Activated CD4-positive, CD25-positive, alpha-beta regulatory T cell (primary cell): ENCODE measurements at places on chromosomes 2 and 18.

- no peak for DNase-seq
These were observed 226.5 kb upstream of the MMADHC start for GRCh38 chr2:149814049-149814448.

DNA sequence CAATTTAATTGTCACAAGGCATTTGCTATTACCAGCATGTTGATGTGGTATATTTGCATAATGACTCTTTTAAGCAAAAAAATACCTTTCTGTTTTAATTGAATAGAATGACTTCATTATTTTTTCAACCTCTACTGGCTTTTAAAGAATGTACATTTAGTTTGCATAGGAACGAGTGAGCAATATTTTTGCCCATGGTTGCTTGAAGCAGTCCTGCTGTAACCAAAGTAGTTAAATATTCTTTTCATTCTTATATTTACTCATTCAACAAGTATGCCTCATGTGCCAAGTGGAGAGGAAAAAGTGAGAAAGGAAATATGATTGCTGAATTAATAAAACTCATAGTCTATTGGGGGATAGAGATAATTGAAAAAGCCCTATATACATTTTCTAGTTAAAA is 184.7 kb downstream of the DSEL start:
- no peak for DNase-seq

DNA sequence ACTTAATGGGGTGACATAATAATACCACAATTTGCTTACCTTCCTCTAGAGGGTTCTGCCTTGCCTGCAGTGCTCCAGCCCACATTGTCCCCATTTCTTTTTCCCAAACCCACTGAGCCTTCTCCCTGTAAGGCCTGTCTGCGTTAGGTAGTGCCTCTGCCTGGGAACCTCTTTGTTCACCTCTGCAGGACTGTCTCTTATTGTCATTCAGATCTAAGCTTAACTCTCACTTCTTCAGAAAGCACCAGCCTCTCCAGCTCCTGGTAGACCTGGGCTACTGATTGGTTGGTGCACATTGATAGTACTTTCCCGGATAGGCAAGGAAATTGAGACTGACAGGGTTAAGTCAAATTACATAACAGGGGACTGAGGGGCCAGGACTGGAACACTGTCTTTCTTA is 49.1 kb downstream of the CCDC85A start:
- no peak for DNase-seq

GRCh38 chr2:26072925-26073768 is 39.3 kb downstream of the RAB10 start:
- DNase-seq, result no peak

GRCh38 chr2:179332903-179333302 is 68.3 kb upstream of the SESTD1 start:
- no peak for DNase-seq

GRCh38 chr2:54636415-54637139 is 86.9 kb upstream of the EML6 start:
- no peak for DNase-seq

DNA sequence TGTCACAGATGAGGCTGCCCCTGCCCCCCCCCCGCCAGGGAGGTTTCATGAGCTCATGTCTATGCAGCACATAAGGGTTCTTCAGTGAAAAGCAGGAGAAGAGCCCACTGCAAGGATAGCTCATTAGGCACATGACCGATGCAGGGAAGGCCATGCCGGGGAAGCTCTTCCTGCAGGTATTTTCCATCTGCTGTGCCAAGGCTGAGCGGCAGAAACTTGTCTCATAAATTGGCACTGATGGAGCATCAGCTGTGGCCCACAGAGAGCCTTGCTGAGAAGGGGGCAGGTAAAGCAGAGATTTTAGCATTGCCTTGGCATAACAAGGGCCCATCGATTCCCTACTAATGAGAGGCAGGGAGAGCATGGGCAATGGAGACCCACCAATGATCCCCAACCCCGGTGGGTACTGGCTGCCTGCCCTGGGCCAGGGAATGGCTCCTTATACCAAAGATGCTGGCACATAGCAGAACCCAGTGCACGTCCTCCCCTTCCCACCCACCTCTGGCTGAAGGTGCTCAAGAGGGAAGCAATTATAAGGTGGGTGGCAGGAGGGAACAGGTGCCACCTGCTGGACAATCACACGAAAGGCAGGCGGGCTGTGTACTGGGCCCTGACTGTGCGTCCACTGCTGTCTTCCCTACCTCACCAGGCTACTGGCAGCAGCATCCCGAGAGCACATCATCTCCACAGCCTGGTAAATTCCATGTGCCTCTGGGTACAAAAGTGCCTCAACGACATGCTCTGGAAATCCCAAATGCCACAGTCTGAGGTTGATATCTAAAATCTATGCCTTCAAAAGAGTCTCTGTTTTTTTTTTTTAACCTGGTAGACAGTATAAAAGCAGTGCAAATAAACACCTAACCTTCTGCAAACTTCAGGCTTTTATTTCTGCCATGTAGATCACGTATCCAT is 41.4 kb downstream of the STEAP3 start:
- no peak for DNase-seq

GRCh38 chr2:64067326-64067725 is 48.1 kb upstream of the VPS54 start:
- DNase-seq, result no peak

DNA sequence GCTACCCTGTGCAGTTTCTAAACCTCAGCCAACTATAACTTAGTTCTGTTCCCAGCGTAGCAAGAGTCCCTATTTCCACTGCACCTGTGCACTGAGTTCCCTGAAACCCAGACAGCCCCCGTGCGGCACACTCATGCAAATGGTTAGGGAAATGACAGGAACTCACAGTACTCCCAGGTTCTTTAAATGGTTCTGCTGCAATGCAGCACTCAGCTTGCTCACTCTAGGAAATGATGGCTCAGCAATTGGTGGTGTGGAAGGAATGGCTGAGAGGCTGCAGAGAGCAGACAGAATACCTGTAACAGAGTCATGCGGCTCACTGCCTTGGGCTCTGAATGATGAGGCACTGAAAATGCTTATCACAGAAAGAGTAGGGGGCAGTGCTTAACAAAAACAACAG is 143.0 kb downstream of the RAD51AP2 start:
- no peak for DNase-seq

GRCh38 chr18:48649231-48649630 is 110.4 kb downstream of the CTIF start:
- no peak for DNase-seq

GRCh38 chr2:86226636-86227520 is 27.6 kb downstream of the MRPL35 start:
- DNase-seq, result no peak

DNA sequence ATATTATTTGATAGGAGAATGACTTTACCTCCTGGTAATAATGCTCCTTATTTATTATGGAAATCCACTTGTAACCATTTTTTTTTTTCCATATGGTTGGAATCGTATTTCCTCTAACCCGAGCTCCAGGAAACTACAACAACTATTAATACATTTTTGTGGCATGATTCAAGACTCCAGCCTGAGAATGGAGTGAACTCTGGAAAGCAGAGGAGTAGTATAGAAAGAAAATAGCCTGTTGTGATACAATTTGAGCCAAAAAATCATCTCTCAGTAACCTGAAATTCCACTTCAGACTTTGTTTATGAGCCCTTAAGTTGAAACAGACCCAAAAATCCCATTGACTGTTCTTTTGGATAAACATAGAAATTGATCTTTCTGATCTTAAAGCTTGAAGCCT is 921.1 kb downstream of the SOCS6 start:
- no peak for DNase-seq
